Transverse colon (tissue), 4 donors: ENCODE measurements at places on chromosomes 6 and 20. TPM values are rescaled to one million over a fixed set of nuclear protein-coding genes. Genes with fewer than 3 reads are reported as not detected.
A peak's percentile ranks its signal among the peaks of the same experiment; 100 is the strongest.

DNA sequence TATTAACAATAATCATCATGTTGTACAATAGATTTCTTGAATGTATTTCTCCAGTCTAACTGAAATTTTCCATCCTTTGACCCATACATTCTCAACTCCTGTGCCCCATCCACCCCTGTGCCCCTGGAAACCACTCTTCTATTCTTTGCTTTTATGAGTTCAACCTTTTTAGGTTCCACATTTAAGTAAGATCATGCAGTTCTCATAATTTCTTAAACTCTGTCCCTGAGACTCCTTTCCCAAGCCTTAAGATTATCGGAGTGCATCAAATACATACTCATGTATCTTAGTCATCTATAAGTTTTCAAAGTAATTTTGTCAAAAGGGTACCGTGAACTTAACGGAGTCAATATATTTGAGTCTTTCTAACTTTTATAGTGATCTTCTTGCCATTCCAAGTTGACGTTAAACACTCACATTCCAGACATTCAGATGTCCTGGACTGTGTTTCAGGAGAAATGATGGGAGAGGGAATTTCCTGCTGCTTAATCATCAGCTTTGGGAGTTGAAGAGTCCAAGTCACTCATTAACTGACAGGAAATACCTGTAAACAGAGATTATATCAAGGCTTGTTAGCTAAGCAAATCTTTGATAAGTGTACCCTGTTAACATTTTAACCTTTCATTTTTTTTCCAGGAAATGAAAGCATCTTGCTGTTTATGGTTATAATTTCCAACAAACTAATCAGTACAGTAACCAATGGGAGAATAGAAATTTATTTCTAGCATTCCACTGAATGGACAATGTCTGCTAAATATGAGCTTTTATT lies 73.3 kb downstream of the ADGRG6 start:
- H3K27ac ChIP-seq, result no peak overlapping the region
- H3K4me1 ChIP-seq, result peaks cover 3% of the 10 kb centered on the region
- no peaks in the 10 kb centered on the region for H3K36me3 ChIP-seq
- no peak overlapping the region for H3K4me3 ChIP-seq
- DNase-seq, result no peak

GRCh38 chr20:24773751-24774201 lies 175.3 kb upstream of the CST7 start:
- H3K27me3 ChIP-seq, result peaks cover 5% of the 10 kb centered on the region
- H3K36me3 ChIP-seq, result no peaks in the 10 kb centered on the region
- no peaks in the 10 kb centered on the region for H3K4me1 ChIP-seq

- no peaks in the 10 kb centered on the region for H3K27me3 ChIP-seq
- H3K4me1 ChIP-seq, result peaks cover 44% of the 10 kb centered on the region
- H3K36me3 ChIP-seq, result peaks cover 7% of the 10 kb centered on the region
- peak; percentile 28 for DNase-seq
- no peak overlapping the region for H3K4me3 ChIP-seq
- peak overlapping the region; percentile 80 for H3K27ac ChIP-seq
These were observed 6.6 kb downstream of the RNASET2 start for GRCh38 chr6:166949528-166950442.

The DAAM2 gene
- 20.6 TPM for total RNA-seq

The HTR1E gene
- not detected for total RNA-seq

DNA sequence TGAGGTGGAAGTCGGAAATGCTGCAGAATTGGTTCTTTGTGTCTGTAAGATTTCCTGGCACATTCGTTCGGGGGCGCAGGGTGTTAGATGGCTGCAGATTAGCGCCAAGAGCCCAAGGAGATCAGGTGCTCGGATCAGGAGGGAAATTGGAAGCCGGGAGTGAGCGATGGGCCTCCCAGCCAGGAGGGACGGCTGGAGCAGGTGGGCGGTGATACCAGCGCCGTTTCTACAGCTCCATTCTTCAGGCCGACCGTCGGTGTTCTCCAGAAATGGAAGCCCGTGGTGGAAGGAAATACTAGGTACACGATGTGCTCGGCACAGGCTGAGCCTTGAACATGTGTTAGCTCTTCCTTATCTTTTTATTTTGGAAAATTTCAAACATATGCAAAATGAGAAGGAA lies 6.5 kb downstream of the SIRPA start:
- H3K36me3 ChIP-seq, result no peaks in the 10 kb centered on the region
- no peak overlapping the region for H3K4me3 ChIP-seq
- H3K27ac ChIP-seq, result no peak overlapping the region
- no peak for DNase-seq
- no peaks in the 10 kb centered on the region for H3K27me3 ChIP-seq

GRCh38 chr6:13295576-13295975 lies 32.8 kb downstream of the TBC1D7 start:
- H3K27ac ChIP-seq, result no peak overlapping the region
- no peaks in the 10 kb centered on the region for H3K4me1 ChIP-seq
- no peaks in the 10 kb centered on the region for H3K27me3 ChIP-seq
- no peak for DNase-seq
- H3K4me3 ChIP-seq, result no peak overlapping the region

The SLC26A8 gene
- total RNA-seq, result not detected
